ENCODE measurements at places on chromosomes 11 and 22. TPM values are rescaled to one million over a fixed set of nuclear protein-coding genes. Genes with fewer than 3 reads are reported as not detected.

MPZL3 gene
- 81.4 TPM for total RNA-seq

MLC1 gene
- total RNA-seq, result not detected

DNAJB13 gene
- under 0.01 TPM for total RNA-seq

EMID1 gene
- not detected for total RNA-seq

CCDC117 gene
- 9.2 TPM for total RNA-seq

PKNOX2 gene
- total RNA-seq, result not detected

SEC14L6 gene
- total RNA-seq, result not detected

DNA sequence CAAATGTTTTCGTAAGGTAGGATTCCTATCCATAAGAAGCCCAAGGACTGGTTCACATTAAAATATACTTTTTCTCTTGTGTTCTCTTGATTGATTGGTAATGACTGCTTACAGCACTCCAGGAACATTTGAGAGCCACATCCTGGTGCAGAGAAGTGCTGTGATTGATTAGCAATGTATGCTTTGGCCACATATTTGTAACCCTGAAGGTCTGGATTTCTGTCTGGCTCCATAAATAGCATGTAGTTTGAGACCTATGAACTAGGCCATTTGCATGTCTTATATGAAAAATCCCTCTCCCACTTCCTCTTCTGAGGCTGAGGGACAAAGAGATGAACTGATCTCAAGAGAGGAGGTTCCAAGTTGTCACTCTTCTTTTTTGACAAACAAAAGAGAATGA, 49.3 kb upstream of the CD44 start:
- DNase-seq, result no peak

GRCh38 chr11:76808996-76809395, 25.8 kb downstream of the TSKU start:
- DNase-seq, result no peak

DNA sequence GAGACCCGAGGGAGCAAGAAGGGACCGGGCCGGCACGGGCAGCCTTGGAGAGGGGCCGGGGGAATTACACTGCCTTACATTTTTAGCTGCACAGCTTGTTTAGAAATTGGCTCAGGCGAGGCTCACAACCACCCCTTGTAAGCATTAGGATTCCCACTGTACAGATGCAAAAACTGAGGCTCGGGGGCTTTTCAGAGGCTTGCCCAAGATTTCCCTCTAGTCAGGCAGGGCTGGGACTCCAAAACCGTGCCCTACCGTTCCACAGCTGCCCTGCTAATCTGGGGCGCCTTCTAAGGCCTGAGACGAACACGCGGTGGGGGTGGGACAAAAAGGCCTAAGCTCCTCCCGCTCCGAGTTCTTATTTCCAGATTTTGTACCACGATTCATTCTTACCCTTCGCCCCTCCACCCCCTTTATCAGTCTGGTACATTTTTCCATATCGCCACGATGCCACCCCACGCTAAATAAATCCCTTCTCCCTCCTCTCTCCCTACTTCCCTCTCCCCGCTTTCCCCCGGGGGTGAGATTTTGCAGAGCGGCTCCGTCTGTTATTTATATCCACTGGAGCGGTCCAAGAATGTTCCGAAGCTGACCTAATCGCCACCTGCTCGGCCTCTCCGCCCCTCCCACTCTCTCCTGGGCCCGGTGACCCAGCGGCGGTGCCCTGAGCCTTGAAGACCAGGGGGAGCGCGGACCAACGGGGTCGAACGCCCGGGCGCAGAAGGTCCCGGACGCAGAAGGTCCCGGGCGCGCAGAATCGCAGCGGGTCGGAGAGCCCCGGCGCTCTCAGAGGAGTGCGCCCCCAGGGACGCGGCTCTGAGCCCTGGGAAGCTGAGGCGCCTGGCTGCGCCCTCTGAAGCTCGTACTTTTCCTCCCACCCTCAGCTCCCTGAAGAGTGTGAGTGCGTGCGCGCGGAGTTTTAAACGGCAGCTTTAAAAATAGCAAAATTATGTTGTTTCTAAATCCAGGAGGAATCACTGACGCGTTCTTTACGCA, 764 bp upstream of the PACSIN3 start:
- DNase-seq, result peak; percentile 45

GRCh38 chr22:17921871-17922821, 102.2 kb downstream of the MICAL3 start:
- DNase-seq, result peak; percentile 82

GRCh38 chr11:79794057-79794456, 353.2 kb upstream of the TENM4 start:
- peak; percentile 15 for DNase-seq

Data from bronchial epithelial cell (primary cell).